GM10248 (cell line): ENCODE measurements at places on chromosomes 6 and 20.

GRCh38 chr6:169930799-169931198 is 179.4 kb downstream of the ERMARD start:
- no peak for DNase-seq

DNA sequence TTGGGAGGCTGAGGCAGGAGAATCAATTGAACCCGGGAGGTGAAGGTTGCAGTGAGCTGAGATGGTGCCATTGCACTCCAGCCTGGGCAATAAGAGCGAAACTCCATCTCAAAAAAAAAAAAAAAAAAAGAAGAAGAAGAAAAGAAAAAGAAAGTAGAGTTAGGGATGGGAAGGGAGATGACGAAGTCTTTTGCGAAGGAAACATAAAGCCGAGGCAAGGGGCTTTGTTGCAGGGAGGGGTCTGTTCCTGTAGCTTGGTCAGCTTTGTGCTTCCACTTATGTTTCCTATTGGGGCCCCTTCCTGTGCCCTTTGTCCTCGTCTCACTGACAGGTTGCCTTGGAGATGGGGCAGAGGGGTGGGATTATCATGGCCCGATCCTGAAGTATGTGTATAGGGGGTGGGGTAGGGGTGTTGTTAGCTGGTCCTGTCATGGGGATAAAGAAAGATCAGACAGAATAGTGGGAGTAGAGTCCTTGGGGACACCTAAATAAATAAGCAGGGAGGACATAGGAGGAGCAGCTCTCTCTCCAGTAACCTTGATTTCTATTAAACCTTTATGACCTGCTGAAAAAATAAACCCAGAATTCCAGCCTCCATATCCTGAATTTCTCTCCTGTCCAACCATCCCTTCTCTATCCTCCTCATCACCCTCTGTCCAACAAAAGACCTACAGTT is 1.1 kb upstream of the CLIC1 start:
- no peak for DNase-seq

DNA sequence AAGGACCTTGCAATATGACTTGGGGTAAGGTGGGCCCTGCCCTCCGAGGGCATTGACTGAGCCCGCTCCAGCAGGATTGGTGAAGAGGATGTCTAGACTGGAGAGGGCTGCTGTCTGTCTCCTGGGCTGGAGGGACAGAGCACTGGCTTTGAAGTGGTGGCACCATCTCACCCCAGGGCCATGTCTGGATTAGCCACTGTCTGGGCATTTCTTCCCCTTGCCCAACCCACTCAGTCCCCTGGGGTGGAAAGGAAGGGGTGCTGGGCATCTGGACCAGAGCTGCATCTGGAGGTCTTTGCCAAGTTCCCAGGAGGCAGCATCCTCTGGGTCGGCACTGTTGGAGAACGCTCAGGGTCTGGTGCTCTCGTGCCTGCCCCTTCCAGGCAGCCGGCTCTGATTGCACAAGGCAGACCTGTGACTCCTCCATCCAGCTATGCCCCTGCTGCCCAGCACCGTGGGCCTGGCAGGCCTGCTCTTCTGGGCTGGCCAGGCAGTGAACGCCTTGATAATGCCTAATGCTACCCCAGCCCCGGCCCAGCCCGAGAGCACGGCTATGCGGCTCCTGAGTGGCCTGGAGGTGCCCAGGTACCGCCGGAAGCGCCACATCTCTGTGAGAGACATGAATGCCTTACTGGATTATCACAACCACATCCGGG is at the start of gene R3HDML:
Gene R3HDML (plus strand): TSS at position 319 of the 656 bp plus-strand sequence. CDS start 115 bp downstream, at position 434.
- DNase-seq: no peak

DNA sequence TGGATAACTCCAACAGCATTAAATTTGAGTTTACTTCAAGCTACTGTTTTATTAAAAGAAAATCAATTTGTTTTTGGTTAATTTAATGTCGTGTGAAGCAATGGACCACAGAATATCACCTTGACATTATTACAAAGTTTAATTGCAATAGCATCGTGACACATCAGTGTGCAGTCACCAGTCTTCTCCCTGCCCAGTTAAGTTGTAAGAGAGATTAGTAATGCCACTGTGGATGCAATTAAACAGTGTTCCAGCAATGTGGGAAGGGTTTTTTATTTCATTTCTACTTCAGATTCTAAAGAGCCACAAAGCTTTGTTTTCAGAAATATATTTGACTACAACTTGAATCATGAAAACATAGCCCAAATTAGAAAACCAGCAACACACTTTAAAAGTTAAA is 128.7 kb downstream of the SYNE1 start:
- DNase-seq: no peak

GRCh38 chr6:160128125-160128683 is 6.6 kb downstream of the SLC22A1 start:
- no peak for DNase-seq

GRCh38 chr6:134740473-134741199 is 209.3 kb downstream of the ALDH8A1 start:
- no peak for DNase-seq

DNA sequence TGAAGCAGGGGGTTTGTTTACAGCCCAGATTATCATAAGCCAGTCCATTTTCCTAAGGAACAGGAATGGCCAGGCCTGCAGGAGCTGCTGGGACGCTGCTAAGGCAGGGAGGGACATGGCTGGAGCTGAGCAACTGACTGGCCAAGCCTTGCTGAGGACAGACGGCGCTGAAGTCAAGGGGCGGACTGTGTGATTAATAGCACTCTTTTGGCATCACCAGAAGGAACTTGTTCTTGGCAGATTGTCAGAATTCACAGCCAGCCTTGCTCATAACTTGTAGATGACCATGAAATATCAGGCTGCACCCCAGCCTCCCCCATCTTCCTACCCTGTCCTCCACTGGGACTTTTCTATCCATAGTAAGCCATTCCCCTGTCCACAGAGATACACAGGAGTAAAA is 218.8 kb upstream of the RNF24 start:
- DNase-seq: no peak

- no peak for DNase-seq
Measured at GRCh38 chr6:42877695-42878094, 1.7 kb upstream of the RPL7L1 start.

DNA sequence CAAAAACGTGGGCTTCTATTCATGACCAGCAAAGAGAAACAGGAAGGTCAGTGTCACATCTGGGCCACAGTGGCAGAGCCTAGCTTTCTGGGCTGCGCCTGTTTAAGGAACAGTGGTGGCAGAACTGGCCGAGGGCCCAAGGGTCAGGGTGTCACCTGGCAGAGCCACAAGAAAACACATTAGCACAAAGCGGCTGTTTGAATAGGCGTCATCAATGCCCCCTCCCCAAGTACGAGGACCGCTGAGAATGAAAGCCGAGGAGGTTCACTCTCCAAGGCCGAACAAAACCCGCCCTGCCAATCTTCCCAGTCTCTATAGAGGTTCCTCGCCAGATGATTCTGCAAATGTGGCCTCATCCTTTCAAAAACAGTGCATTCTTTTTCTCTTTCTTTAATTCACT is 125.2 kb upstream of the TRAF3IP2 start:
- no peak for DNase-seq

- DNase-seq: no peak
Measured at GRCh38 chr20:39549733-39550132, 587.6 kb downstream of the DHX35 start.

DNA sequence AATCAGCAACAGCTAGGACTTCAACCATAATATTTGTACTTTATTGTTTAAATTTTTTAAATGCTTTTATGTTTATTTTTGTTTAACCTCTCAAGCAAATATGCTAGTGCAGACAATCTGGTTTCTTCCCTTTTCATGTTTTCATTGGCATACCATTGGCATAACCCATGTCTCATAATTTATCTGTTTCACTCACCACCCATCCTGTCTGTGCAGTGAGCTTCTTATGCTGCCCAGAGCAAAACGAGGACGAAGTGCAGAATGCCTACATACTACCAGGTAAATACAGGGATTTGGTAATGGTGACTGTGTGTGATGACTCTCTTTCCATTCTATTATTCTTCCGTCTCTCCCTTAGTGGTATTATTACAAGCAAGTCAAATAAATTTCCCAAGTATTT is 361.4 kb upstream of the KCNQ5 start:
- DNase-seq: no peak

DNA sequence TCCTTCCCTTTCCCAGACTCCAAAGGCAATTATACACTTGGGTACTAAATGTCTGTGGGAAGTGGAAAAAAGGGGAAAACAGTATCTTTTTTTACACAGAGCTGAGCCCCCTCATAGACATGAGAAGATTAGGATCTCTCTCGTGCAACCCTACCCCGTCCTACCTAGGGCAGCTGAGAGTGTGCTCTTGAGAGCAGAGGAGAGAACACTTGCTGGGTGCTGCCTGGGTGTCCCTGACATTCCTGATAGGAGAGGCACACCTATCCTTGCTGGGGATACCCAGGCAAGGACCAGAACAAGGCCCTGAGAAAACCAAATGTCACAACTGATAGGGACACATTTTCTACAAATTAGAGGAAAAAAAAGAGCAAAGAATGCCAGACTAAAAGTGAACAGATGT is 81.2 kb downstream of the PREP start:
- DNase-seq: no peak

GRCh38 chr6:68675548-68675947 is 40.5 kb downstream of the ADGRB3 start:
- no peak for DNase-seq

DNA sequence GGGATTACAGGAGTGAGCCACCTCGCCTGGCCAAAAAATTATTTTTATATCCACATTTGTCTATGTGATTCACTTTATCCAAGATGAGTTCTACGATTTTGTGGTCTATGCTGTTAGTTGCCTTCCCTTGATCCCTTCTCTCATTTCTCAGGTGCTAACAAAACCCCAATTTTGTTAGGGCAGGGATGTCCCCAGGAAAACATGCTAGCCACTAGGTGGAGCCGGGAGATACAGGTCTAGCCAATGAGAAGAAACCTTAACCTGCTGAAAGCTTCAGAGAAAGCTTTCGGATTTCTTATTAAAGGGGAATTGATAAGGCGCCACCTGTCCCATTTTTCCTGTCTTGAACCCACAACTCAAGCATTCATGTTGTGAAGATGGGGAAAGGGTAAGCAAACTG is 167.4 kb upstream of the OLIG3 start:
- no peak for DNase-seq

DNA sequence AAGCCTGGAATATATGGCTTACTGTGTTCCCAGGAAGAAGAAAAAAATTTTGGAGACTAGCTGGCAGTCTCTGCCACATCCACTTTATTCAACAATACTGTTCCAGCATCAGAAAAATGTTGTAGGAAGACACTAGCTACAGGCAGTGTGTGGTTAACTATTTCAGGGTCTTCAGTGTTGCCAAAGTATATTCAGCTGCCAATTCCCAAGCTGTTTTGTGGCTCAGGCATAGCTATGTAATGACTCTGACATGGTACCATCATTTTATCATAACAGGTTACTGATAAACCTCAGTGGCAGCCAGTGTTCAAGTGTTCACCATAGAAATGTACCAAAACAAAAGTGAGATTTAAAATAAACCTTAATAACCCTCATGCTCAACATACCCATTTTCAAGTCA is 503.1 kb downstream of the ADGRB3 start:
- no peak for DNase-seq

DNA sequence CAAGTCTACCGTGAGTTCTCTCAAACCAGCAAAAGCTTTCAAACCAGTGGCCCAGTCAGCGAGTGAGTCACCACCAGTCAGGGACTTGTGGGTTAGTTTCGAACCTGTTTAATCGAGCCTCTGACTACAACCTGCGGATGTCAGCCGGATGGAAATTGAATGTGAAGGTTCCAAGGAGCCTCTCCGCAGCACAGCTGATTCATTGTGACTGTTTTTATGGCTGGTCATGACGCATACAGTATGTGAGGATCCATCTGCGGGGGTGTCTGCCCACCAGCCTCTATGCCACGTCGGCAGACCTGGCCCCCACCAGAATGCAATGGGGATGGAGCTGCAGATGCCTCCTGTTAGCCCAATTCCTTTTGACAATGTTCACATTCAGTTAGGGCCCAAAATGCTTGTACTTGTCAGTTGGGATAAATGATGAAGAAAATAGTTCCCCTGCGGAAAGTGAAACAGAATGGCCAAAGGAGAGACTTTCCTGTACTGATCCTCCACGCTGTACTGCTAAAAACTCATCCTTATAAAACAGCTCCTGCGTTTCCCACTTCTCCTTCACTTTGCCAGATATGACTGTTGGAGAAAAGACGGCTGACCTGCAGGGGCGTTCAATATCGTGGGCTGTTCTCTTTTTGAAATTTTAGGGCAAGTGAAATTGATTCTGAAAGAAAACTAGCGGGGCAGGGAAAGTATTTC is 206.6 kb downstream of the TFAP2B start:
- DNase-seq: no peak

DNA sequence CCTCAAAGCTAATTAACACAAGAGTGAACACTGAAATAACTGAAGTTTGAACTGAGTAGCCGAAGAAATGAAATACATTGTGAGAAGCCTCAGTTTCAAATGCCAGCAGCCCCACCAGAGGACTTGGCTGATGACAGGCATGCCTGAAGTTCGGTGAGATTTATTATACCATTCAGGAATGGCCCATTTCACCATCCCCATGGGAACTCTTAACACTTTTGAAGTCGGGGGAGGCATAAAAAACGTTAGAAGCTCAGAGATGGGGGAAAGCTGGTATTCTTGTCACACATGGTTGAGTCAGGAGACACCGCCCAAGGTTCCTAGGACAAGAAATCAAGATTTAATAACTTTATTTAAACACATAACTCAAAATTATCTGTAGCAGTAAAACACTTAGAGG is 17.6 kb upstream of the SLC22A3 start:
- no peak for DNase-seq

DNA sequence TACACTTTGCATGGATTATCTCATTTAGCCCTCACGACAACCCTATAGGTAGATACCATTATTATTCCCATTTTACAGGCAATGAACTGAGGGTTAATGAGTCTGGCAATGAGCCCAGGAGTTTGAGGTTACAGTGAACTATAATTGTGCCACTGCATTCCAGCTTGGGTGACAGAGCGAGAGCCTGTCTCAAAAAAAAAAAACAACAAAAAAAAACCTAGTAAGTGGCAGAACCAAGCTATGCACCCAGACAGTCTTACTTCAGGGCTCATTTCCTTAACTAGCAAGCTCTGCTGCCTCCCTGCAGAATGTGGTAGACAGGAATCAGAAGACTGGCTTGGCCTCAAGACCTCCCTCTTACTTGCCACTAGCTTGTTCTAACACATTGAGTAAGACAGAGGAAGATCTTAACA is 71.9 kb upstream of the RREB1 start:
- DNase-seq: no peak

GRCh38 chr20:38520261-38520660 is 47.6 kb downstream of the RALGAPB start:
- DNase-seq: no peak

- DNase-seq: no peak
Measured at GRCh38 chr20:22579711-22580697, 4.4 kb downstream of the FOXA2 start.

GRCh38 chr20:6671829-6672228 is 95.7 kb upstream of the BMP2 start:
- DNase-seq: no peak
